ENCODE measurements at places on chromosomes 1 and 21. TPM values are rescaled to one million over a fixed set of nuclear protein-coding genes. Genes with fewer than 3 reads are reported as not detected.

GRCh38 chr1:59323879-59324278 lies 27.0 kb downstream of the FGGY start:
- H3K4me1 ChIP-seq, result no peaks in the 10 kb centered on the region
- no peaks in the 10 kb centered on the region for H3K36me3 ChIP-seq
- no peak overlapping the region for H3K27ac ChIP-seq
- H3K27me3 ChIP-seq, result no peaks in the 10 kb centered on the region

- H3K27me3 ChIP-seq, result no peaks in the 10 kb centered on the region
- DNase-seq, result no peak
- H3K27ac ChIP-seq, result no peak overlapping the region
- H3K36me3 ChIP-seq, result no peaks in the 10 kb centered on the region
Measured at GRCh38 chr1:171280599-171280998, 32.3 kb downstream of the FMO1 start.

DNA sequence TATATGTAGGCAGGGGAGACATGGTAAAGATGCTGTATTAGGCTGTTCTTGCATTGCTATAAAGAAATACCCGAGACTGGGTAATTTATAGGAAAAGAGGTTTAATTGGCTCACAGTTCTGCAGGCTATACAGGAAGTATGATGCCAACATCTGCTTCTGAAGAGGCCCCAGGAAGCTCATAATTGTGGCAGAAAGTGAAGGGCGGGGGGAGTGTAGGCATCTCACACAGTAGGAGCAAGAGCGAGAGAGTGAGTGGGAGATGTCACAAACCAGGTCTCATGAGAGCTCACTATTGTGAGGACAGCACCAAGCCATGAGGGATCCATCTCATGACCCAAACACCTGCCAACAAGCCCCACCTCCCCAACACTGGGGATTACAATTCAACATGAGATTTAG lies 21.1 kb downstream of the MAN1A2 start:
- H3K27ac ChIP-seq, result no peak overlapping the region
- H3K27me3 ChIP-seq, result no peaks in the 10 kb centered on the region
- H3K36me3 ChIP-seq, result no peaks in the 10 kb centered on the region
- H3K4me1 ChIP-seq, result no peaks in the 10 kb centered on the region
- DNase-seq, result no peak

DNA sequence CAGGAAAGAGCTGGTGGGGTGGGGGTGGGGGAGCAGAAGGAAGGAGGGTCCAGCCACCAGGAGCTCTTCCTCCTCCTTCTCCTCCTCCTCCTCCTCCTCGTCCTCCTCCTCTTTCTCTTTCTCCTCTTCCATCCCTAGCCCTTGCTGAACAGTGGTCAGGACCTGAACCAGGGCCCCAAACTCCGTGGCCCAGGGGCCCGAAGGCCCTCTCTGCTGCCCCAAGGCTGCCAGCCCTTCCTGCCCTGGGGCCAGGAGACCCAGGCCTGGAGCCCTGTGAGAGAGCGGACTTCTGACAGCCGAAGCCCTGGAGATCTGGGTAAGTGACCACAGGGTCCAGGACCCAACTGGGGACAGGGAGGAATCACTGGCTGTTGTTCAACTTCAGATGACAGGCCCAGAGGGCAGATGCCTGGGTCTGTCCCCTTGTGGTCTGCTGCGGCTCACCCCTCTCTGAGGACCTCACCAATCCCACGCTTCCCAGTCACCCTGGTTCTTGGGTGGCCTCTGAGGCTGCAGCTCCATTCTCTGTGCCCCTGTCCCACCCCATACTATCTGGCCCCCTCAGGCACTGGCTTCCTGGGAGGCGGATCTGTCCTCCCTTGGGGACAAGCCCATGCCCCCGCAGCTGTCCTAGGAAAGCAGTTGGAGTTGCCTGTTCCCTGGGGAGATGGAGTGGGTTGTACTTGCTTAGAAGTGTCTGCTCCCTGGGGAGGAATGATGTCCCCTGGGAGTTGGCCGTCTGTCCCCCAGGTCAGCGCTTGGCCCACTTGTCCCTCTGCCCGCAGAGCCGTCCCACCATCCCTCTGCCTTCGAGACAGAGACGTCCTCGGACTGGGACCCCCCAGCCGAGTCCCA lies 51.8 kb downstream of the VWA5B1 start:
- H3K27ac ChIP-seq, result no peak overlapping the region
- H3K4me1 ChIP-seq, result no peaks in the 10 kb centered on the region
- peak overlapping the region; percentile 27 for H3K4me3 ChIP-seq
- H3K36me3 ChIP-seq, result no peaks in the 10 kb centered on the region

DNA sequence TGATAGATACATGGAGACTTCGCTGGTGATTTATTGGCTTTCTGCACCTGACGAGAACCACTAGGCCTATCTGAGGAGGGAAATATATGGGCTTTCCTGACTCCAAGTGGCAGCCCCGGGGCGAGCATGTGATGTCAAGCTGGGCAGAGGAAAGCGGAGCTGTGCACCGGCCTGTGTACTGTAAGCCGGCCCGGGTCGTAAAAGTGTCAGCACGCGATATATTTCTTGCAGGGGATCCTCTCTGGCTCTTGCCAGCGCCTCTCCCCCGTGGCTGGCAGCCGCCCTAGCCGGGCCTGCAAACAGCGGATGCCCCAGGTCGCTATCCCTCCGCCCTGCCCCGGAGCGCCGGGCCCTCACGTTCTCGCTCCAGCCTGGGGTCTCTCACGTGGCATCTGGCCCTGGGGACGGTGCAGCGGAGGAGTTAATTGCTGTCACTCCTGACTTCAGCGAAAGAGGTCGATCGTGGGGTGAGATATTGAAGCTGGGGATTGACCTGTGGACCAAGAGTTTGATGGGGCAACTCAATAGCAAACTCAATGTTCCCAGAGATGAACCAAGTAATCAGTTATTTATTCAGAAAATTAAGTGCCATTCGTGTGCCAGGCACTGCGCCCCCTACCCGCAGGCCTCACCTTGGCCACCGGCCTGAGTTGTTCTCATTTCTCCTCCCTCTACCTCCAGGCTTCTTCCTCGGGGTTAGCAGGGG lies 41.0 kb upstream of the HAO2 start:
- H3K27me3 ChIP-seq, result no peaks in the 10 kb centered on the region
- H3K27ac ChIP-seq, result no peak overlapping the region
- H3K36me3 ChIP-seq, result no peaks in the 10 kb centered on the region
- DNase-seq, result no peak

The PTGER3 gene
- total RNA-seq, result 193 TPM

The CCDC17 gene
- 2.3 TPM for total RNA-seq

GRCh38 chr21:15093216-15093615 lies 28.4 kb upstream of the NRIP1 start:
- no peak overlapping the region for H3K4me3 ChIP-seq
- H3K4me1 ChIP-seq, result no peaks in the 10 kb centered on the region
- H3K27ac ChIP-seq, result no peak overlapping the region
- DNase-seq, result no peak
- no peaks in the 10 kb centered on the region for H3K27me3 ChIP-seq

DNA sequence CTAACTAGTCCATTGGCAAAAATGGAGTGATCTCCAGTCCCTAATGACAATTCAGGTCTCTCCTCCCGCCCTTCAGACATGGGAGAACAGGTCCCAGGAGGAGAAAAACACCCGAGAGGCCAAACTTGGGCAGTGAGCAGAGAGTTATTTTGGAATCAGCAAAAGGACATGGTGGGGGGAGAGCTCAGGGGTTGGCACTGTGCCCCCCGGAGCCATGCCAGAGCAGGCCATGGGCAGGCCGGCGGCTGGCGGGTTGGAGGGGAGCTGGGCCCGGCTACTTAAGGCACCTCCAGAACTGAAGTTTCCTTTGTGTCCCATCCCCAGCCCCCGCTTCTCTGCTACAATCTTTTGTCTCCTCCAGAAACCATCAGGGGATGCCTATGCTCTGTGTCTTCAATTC lies 7.1 kb downstream of the LGR6 start:
- no peaks in the 10 kb centered on the region for H3K36me3 ChIP-seq
- DNase-seq, result no peak
- no peaks in the 10 kb centered on the region for H3K27me3 ChIP-seq
- no peaks in the 10 kb centered on the region for H3K4me1 ChIP-seq
- H3K27ac ChIP-seq, result peak overlapping the region; percentile 66

- no peak for DNase-seq
- no peak overlapping the region for H3K4me3 ChIP-seq
Measured at GRCh38 chr1:1285102-1285571, 4.9 kb downstream of the SCNN1D start.

DNA sequence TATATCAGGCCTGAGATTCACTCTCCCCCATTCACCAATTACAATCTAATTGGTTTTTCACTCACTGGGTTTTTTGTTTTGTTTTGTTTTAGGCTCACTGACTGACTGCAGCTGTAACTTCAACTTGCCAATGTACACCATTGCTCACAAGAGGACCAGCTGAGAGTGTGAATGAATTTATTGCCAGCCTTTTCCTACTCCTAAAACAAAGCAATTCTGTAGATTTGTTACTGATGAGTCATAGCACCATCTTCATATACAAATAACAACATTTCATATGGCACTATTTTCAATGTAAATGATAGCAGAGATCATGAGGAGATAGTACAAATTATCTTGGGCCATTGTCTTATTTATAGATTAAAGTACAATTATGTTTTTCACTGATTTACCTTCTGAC lies 76.0 kb upstream of the DPYD start:
- no peaks in the 10 kb centered on the region for H3K4me1 ChIP-seq
- no peaks in the 10 kb centered on the region for H3K36me3 ChIP-seq
- H3K4me3 ChIP-seq, result no peak overlapping the region
- H3K27me3 ChIP-seq, result no peaks in the 10 kb centered on the region
- H3K27ac ChIP-seq, result no peak overlapping the region
- no peak for DNase-seq

The ANKRD34A gene
- 0.16 TPM for total RNA-seq

The NEK2 gene
- total RNA-seq, result 1.8 TPM

The ADORA3 gene
- 13.2 TPM for total RNA-seq

DNA sequence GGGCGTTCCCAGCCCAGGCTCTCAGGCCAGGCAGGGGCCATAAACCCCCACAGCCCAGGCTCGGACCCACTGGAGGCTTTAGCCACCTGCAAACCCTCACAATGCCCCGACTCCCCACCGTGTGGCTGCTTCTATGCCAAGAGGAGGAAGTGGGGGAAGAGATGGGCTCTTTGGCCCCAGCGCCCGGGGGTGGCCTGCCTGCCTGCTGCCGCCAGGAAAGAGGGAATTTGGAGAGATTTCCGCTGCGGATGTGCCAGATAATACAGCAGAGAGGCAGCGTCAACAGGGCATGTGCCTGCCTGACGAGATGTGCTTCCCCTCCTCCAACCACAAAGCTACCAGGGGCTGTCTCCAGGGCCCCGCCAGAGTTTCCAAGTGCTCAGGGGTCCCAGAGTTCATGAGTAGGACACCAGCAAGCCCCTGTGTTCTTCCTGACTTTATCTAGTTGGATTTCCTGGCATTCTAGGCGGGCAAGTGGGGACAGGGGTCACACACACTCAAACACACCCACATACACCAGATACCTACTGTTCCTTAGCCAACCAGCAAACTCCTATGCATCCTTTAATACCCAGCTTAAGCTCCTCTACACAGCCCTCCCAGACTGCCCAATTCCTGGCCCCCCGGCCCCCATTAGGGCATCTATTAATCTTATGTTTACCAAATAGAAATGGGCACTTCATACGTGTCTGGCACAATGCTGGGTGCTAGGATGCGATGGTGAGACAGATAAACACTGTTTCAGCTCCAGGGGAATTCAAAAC lies 14.1 kb downstream of the EPHA2 start:
- H3K36me3 ChIP-seq, result no peaks in the 10 kb centered on the region
- DNase-seq, result no peak
- peaks cover 12% of the 10 kb centered on the region for H3K4me1 ChIP-seq
- H3K27ac ChIP-seq, result peak overlapping the region; percentile 75
- H3K4me3 ChIP-seq, result no peak overlapping the region

- DNase-seq, result no peak
- H3K4me3 ChIP-seq, result no peak overlapping the region
- H3K27me3 ChIP-seq, result no peaks in the 10 kb centered on the region
- peaks cover 4% of the 10 kb centered on the region for H3K36me3 ChIP-seq
Measured at GRCh38 chr1:21854751-21855131, 42.7 kb downstream of the LDLRAD2 start.

The DISC1 gene
- total RNA-seq, result 12.4 TPM

The CATSPERE gene
- 1.3 TPM for total RNA-seq

The GRHL3 gene
- not detected for total RNA-seq

- no peak overlapping the region for H3K27ac ChIP-seq
- no peaks in the 10 kb centered on the region for H3K27me3 ChIP-seq
- H3K36me3 ChIP-seq, result no peaks in the 10 kb centered on the region
- H3K4me1 ChIP-seq, result no peaks in the 10 kb centered on the region
- DNase-seq, result no peak
Measured at GRCh38 chr1:208162903-208163302, 81.3 kb downstream of the PLXNA2 start.

DNA sequence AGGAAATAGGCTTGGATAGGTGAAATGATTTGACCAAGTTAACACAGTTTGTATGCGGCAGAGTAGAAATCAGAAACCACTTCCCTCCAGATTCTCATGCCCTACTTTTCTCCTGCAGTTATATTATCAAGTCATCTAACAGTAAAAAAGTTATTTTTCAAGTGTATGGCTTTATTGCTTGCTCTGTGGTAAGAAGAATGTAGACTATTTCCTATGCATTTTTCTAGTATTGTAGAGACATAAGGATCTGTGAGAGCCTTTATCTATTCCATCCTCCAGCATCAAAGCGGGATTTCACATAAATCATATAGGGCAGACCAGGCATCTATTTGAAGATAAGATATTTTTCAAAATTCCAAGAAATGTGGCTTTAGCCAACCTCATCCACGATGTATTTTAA lies 208.5 kb downstream of the TTLL7 start:
- H3K4me1 ChIP-seq, result no peaks in the 10 kb centered on the region
- DNase-seq, result no peak
- no peaks in the 10 kb centered on the region for H3K27me3 ChIP-seq
- no peaks in the 10 kb centered on the region for H3K36me3 ChIP-seq
- no peak overlapping the region for H3K4me3 ChIP-seq

The IL23R gene
- total RNA-seq, result not detected

The CXADR gene
- total RNA-seq, result 38.3 TPM

- no peak overlapping the region for H3K27ac ChIP-seq
- H3K36me3 ChIP-seq, result no peaks in the 10 kb centered on the region
- no peak for DNase-seq
- no peak overlapping the region for H3K4me3 ChIP-seq
- H3K27me3 ChIP-seq, result no peaks in the 10 kb centered on the region
Measured at GRCh38 chr1:215731699-215732098, 164.6 kb downstream of the KCTD3 start.

The TUFT1 gene
- total RNA-seq, result 21.2 TPM

Measured in breast epithelium (tissue), 4 donors.